ENCODE measurements at places on chromosomes 6 and 20. TPM values are rescaled to one million over a fixed set of nuclear protein-coding genes. Genes with fewer than 3 reads are reported as not detected.

DNA sequence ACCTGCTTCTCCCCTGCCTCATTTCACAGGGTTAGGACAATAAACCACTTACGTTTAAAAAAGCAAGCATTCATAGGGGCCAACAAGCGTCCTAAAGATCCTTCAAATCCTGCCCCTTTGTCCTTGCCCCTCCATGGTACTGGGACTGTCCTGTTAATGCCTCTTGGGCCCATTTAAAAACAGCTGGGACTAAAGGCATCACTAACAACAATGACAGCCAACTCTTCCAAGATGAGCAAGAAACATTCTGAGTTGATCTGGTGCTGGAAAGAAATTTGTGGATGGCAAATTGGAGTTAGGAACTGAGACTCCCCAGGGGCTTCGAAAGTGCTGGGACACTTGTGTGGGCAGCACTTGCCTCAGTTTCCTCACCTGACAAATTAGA is 93.4 kb downstream of the ZMYND8 start:
- DNase-seq, result no peak

GRCh38 chr6:8446391-8446790 is 11.0 kb upstream of the SLC35B3 start:
- no peak for DNase-seq

Gene C6orf47
- total RNA-seq, result 17.6 TPM

GRCh38 chr6:13437218-13437996 is 50.0 kb downstream of the GFOD1 start:
- no peak for DNase-seq

Gene SALL4
- total RNA-seq, result not detected

GRCh38 chr6:89689732-89690131 is 51.2 kb upstream of the LYRM2 start:
- DNase-seq, result no peak

Gene FAM217B
- total RNA-seq, result 24.2 TPM

Gene TPD52L1
- not detected for total RNA-seq

Gene HLA-C
- total RNA-seq, result 0.73 TPM

- DNase-seq, result no peak
Observed at GRCh38 chr6:77180326-77180725, 283.0 kb downstream of the HTR1B start.

Measured in SJCRH30 (cell line).